ENCODE measurements at places on chromosomes 7 and 10.

GRCh38 chr7:47266799-47267198 is 315.1 kb downstream of the TNS3 start:
- no peak for DNase-seq

DNA sequence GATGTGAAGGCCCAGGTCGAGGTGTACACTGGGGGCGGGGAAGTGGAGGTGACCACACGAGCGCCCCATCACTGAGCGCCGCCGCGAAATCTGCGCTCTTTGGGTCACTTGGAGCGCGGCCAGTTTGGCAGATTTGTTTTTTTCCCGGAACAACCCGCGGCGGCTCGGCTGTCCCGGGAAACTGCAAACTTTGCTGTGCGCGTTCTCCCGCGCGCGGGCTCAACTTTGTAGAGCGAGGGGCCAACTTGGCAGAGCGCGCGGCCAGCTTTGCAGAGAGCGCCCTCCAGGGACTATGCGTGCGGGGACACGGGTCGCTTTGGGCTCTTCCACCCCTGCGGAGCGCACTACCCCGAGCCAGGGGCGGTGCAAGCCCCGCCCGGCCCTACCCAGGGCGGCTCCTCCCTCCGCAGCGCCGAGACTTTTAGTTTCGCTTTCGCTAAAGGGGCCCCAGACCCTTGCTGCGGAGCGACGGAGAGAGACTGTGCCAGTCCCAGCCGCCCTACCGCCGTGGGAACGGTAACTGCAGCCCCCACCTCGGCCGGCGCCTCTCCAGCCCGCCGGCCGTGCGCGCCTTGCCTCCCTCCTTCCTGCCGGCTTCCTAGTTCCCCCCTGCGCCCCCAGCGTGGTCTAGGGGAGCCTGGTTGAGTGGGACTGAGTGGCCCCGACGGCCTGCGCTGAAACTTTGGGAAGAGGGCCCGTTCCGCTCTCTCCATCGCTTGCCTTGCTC is at the start of gene CASP7:
Gene CASP7, plus strand, starts transcription at position 450 of the 727 bp plus-strand sequence. CDS start 17,582 bp downstream, outside the sequence.
- peak; percentile 68 for DNase-seq

DNA sequence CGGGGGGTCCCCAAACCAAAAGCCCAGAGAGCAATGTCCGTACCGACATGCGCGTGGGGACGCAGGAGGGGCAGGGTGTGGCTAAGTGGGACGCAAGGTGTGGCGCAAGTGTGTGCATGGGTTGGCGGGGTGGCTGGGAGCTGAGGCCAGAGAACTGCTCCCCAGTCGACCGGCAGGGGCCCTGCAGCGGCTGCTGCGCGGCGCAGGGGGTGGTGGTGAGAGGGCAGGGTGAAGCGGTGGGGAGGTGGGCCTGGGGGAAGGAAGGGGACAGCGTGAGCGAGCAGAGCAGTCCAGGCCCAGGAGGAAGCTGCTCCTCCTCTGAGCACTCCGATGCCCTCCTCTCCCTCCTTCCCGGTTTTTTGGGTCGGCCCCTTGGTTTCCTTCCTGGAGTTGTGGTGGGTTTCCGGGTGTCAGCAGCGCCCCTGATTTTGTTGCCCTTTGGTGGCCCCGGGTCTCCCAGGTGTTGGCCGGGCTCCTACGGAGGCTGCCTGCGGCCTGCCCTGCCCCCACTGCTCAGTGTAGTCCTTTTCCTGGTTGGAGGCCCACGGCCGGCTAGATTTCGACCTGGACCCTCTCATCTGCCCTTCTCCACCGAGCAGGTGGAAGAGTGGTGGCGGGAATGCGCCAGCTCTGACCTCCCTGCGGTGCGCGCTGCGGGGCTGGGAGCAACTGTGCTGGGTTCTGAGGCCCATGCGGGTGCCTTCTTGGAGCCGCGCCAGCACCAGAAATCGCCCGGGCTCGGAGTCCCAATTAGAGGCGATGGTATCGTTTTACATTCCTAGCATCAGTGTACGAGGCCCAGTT is 40.5 kb upstream of the COMTD1 start:
- no peak for DNase-seq

DNA sequence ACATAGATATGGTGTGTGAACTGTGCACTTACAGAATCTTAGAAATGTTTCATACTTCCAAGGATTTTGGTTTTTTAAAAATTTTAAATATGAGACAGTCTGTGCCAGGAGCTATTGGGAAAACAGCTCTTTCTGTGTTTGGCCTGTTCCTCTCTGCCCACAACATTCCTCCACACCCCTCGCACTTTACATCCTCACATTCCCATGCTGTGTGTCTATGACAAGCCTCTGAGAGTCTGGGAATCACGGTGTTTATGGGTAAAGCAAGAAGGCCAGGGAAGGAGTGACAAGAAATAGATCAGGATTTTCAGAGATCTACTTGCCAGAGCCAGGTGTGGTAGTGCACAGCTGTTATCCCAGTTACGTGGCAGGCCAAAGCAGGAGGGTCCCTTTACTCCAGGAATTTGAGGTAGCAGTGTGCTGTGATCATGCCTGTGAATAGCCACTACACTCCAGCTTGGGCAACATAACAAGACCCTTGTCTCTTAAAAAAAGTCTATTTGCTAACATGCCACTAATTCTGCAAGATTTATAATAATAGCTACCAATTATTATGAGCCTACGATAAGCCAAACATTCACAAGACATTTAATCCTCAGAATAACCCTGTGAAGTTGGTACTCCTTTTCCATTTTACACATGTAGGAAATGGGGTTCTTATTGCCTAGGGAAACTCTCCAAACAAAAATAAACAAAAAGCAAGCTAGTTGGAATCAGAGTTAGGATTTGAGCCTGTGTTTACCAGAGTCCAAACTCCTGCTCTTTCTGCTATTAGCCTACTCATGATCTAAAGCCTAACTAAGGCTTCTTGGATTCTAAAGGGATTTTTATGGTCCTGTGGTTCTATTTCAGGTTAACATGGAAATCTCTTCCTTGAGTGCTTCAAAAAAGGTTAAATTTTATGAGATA is 168.3 kb upstream of the SP8 start:
- no peak for DNase-seq

DNA sequence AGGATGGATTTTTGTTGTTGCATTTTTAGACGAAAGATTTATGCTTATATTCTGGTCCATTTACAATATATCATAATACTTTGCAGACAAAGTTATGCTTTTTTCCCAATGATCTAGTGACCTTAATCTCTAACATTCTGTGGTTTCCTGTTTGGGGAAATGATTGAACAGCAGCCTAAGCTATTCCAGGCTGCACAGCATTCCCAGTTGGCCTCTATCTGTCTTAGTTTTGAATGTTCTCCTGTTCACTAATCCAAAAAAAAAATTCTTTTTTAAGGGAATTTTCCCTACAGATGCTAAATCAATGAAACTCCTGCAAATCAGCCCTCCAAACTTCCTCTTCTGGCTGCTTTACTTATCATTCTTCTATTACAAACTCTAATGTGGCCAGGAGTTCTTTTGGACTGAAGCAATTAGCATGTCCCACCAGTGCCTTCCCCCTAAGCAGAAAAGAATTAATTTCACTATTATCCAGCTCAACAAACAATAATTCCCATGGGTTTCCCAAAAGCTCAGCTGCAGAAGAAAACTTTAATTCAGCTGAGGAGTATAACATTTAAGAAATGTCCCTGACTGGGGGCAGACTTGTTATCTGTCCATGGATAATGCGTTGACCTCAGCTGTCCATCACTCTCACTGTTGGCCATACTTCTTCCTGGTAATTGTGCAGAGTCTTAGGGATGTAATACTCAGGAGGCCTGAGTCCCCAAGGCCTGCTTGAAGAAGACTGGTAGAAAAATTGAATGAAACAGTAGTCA is 81.9 kb upstream of the TRIL start:
- DNase-seq: no peak

DNA sequence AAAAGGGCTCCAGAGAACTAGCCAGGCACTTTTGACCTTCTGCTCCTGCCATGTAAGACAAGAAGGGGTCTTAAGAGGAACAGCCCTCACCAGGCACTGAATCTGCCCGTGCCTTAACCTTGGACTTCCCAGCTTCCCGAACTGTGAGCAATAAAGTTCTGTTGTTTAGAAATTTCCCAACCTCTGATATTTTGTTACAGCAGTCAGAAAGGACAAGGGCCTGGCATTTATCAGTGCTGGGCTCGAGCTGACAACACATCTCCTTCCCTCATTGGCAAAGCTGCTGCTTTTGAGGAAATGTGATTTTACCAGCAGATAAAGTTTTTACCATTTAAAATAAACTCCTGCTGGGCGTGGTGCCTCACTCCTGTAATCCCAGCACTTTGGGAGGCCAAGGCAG is 103.5 kb downstream of the GPR26 start:
- DNase-seq: no peak

DNA sequence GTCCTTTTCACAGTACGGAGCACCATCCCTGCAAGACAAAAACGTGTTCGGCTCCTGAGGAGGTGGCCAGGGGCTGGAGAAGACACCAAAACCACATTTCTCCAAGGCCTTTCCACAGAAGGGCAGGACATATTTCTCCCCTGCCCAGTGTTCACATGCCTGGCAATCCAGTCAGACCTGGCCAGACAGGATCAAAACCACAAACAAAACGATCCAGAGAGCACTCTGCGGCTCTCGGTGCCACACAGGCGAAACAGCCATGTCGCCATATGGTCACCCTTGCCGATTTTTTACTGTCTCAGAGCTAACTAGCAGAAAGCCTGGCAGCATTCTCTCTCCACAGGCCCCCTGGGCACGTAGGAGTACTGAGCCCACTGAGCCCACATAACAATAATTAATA is 113.0 kb downstream of the ABLIM1 start:
- no peak for DNase-seq

GRCh38 chr10:106310596-106310995 is 853.9 kb downstream of the SORCS1 start:
- no peak for DNase-seq

GRCh38 chr7:39285256-39285655 is 280.9 kb upstream of the YAE1 start:
- DNase-seq: no peak

GRCh38 chr7:17153536-17153935 is 144.9 kb upstream of the AHR start:
- DNase-seq: no peak
